B cell (primary cell): ENCODE measurements at places on chromosomes 6 and 20. TPM values are rescaled to one million over a fixed set of nuclear protein-coding genes. Genes with fewer than 3 reads are reported as not detected.

Gene CLPSL2
- not detected in 2 replicates for total RNA-seq

Gene FNDC11
- total RNA-seq: 3.8 and 5.1 TPM in 2 replicates

Gene SLC17A1
- total RNA-seq: not detected in 2 replicates

Gene PI3
- not detected in 2 replicates for total RNA-seq

Gene RPS6KA2
- 16.0 and 17.1 TPM in 2 replicates for total RNA-seq

Gene NCOA3
- total RNA-seq: 289 and 309 TPM in 2 replicates
